ENCODE measurements at places on chromosomes 12 and 14.

DNA sequence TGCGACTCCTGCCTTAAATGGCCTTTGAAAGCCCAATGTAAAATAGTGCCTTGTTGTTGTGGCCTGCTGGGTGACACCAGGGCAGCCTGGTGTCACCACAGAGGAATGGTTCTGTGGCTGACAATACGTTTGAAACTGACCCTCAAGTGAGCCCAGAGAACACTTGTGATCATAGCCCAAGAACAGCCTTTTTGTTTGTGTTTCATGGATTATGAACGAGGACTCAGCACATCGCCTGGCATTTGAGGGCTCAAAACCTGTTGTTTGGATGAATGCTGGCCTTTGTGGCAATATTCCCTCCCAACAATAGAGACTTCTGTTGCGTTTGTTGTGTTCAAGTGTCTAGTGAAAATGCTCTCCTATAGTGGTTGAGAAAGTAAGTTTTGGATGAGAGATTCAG is 48.5 kb downstream of the TSPAN9 start:
- DNase-seq, result no peak

- no peak for DNase-seq
Measured at GRCh38 chr14:97618917-97619690, 821.9 kb downstream of the VRK1 start.

- DNase-seq, result no peak
Measured at GRCh38 chr12:67414011-67414715, 145.0 kb downstream of the CAND1 start.

- peak; percentile 90 for DNase-seq
Measured at GRCh38 chr12:69821456-69822159, 3.4 kb upstream of the MYRFL start.
